ENCODE measurements at places on chromosomes 3 and 15.

GRCh38 chr15:70265466-70265978, 167.8 kb upstream of the TLE3 start:
- DNase-seq: no peak

GRCh38 chr15:53114960-53115359, 324.8 kb upstream of the ONECUT1 start:
- DNase-seq: no peak

GRCh38 chr3:156298938-156299337, 178.6 kb downstream of the KCNAB1 start:
- DNase-seq: no peak

DNA sequence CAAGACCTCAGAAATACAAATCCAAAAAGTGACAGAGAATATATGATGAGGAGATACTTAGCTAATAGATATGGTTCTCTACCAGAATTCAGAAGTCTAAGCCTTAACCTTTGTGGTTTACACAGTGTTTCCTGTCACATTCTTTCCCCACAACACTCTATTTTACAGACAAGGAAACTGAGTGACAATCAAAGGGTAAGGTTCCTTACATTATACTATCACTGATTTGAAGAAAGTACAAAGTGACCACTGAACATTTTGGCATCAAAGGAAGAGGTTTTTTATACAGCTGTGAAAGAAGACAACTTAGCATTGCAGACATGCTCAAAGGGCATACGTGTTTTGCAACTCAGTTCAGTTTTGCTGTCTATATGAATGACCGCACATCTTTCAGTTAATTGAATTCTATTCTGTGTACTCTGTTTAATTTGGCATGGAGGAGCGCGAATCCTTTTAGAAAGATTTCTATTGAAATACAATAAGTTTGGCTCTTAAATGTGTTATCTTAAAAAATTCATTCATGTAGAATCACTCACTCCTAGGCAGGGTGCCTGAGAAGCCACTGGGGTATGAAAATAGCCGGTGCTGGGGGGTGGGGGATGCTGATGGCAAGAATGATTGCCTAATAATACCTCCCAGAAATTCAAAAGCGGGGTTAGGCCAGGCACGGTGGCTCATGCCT, 66.5 kb upstream of the SKOR1 start:
- DNase-seq: no peak

DNA sequence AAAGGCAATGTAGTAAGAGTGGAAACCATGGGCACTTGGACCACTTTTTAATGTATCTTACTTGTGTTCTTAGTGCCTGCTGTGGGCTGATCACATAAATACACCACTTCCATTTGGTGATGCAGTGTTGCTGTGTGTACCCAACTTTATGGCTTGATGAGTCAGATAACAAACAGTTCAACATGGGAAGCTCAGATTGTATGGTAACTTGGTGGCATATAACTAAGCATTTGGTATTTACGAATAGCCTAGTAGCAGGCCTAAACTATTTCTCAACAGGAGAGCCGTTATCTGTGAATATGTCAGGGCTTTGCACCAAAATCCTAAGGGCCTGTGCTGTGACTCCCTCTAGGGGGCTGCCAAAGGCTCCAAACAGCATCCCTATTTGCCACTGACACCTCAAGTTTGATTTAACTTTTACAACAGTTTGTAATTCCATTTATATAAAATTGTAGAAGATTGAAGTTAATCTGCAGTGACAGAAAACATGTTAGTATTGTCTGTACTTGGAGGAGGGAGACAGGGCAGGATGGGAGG, 640.4 kb upstream of the CADM2 start:
- peak; percentile 1 for DNase-seq

DNA sequence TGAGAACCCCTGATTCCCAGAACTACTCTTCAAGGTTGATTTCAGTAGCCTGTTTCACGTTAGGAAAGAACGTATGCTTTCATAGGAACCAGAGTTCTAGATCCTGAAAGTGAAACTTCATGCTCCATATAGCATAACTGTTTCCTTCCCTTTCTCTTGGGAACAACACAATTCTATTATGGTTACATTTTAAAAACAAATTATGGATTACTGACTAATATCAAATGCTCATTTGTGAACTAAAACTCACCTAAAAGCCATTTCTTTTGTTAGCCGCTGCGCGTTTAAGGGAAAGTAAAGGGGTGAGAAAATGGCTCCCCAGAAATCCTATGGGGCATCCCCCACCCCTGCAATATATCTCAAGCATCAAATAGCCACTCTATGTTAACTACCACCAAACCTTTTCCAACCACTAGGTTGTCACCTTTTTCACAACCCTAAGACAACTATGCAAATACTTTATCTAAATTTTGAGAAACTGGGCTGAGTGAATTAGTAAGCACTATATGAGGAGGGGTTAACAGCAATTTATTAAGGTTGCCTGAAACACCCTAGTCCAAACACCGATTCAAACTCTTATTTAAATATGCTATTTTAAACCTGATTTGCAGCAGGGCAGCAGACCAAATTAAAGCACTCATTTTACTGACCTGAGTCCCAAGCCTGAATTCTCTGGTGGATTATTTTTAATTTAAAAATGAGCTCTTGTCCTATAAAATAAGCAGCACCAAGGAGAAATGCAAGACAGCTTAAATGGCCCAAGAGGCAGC, 2.4 kb downstream of the SIAH2 start:
- DNase-seq: no peak

GRCh38 chr15:88433046-88433685, 34.0 kb downstream of the MRPL46 start:
- DNase-seq: no peak
